ENCODE measurements at places on chromosomes 11 and 22. TPM values are rescaled to one million over a fixed set of nuclear protein-coding genes. Genes with fewer than 3 reads are reported as not detected.

- no peak for DNase-seq
These were observed 1.9 kb downstream of the PIWIL3 start for GRCh38 chr22:24772493-24773220.

DNA sequence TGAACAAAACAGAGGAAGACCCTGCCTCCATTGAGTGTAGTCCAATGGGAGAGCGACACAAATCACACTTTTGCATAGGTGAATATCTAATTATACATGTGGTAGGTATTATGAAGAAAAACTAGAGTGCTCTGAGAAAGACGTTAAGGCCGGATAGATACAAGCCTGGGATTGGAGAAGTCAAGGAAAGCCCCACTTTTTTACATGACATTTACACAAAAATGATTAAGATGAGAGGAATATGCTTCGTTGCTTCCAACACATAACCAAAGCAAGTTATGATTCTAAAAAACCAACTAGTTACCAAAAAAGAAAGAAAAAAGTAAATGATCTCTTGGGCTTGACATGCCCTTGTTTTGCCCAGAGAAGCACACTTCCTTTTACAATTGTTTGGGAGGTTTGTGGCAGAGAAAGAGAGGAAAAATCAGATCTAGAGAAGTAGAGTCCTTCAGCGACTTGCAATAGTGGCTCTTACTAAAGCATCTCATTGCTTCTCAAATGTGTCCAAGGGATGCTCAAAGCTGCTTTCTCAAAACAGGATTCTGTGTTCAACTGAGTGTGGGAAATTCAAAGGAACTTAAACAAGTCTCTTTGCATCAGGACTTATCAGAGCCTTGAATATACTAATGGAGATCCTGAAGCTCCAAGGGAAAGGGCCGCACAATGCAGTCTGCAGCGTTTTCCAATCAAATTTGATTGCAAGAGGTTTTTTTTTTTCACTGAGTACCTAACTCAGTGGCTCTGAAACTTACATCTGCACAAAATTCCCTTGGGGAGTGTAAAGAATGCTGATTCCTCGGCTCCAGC, 38.8 kb downstream of the FLI1 start:
- no peak for DNase-seq

- no peak for DNase-seq
These were observed 645.6 kb upstream of the LUZP2 start for GRCh38 chr11:23851216-23851615.

- DNase-seq, result no peak
These were observed 27.5 kb downstream of the DSCAML1 start for GRCh38 chr11:117769533-117769932.

- DNase-seq, result peak; percentile 89
These were observed 62.7 kb downstream of the CD82 start for GRCh38 chr11:44627911-44628729.

- no peak for DNase-seq
These were observed 175.7 kb upstream of the TTC12 start for GRCh38 chr11:113138731-113139130.

DNA sequence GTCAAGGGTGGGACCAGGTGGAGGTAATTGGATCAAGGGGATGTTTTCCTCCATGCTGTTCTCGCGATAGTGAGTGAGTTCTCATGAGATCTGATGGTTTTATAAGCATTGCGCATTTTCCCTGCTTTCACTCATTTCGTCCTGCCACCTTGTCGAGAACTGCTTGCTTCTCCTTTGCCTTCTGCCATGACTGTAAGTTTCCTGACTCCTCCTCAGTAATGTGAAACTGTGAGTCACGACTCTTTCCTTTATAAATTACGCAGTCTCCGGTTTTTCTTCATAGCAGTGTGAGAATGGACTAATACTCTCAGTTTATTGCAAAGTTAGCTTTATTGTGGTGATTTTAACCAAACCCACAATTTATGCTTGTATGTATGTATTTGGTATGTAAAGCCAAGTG, 878.5 kb upstream of the ANO3 start:
- DNase-seq, result no peak

GRCh38 chr11:134293119-134294113, 17.2 kb downstream of the GLB1L3 start:
- DNase-seq, result no peak

GRCh38 chr11:16936643-16937042, 77.6 kb downstream of the PLEKHA7 start:
- DNase-seq, result no peak

DNA sequence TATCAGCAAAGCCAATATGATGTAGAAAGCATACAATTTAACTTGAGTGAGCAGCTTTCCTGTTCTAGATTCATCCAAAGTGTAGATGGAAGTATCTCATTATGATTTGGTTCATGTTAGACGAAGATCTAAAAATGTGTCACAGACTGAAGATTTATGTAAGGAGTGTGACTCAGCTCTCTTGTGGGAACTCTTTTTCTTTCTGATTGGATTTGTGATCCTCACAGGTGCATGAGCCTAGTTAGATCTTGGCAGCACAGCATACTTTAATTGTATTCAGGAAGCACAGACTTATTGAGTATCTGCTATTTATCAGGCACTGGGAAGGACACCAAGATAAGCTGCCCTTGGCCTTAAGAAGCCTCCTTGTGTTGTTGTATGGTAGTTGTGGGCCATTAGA, 147.1 kb downstream of the C11orf91 start:
- DNase-seq, result no peak

GRCh38 chr11:94457118-94458029, 36.3 kb downstream of the MRE11 start:
- DNase-seq, result no peak

GRCh38 chr11:45583981-45584566, 81.3 kb downstream of the CHST1 start:
- no peak for DNase-seq

DNA sequence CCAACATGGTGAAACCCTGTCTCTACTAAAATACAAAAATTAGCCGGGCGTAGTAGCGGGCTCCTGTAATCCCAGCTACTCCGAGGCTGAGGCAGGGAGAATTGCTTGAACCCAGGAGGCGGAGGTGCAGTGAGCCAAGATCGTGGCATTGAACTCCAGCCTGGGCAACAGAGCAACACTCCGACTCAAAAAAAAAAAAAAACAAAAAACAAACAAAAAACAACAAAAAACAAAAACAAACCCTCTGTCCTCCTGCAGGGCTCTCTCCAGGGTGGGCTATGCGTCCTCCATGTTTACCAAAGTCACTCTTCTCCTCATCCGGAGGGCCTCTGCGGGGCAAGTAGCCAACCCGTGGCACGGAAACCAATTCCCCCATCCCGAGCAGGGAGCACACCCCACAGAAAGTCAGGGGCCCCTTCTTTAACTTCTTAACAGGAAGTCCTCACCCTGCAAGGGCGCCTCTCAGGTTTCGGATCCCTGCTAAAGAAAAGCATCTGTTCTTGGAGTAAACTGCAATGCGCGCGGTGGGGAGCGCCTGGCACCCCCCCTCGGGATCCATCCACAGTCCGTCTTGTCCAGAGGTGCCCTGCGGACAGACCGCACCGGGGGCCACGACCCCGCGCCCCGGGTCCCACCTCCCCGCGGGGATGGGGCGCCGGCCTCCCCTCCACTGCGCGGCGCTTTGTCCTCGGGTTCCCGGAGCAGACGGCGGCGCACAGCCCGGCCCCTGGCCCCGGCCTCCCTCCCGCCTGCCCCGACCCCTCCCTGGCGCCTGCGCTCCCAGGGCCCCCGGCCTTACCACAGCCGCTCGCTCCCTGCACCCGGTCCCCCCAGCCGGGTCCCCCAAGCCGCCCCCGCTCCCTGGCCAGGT, 712 bp downstream of the CERK start:
- DNase-seq, result peak; percentile 63

The NXPE1 gene
- total RNA-seq, result not detected

The C1QTNF5 gene
- 15.1 TPM for total RNA-seq

The FOLR1 gene
- 0.94 TPM for total RNA-seq

The FAM180B gene
- not detected for total RNA-seq

The IRF7 gene
- 7.5 TPM for total RNA-seq

The WNT7B gene
- total RNA-seq, result not detected

The KRTAP5-11 gene
- not detected for total RNA-seq

The SCUBE2 gene
- total RNA-seq, result 1.9 TPM

The SNX19 gene
- total RNA-seq, result 53.4 TPM

The CARNS1 gene
- 15.0 TPM for total RNA-seq
